ENCODE measurements at places on chromosomes 3 and 15.

GRCh38 chr3:103136621-103137020 lies 701.8 kb downstream of the ZPLD1 start:
- DNase-seq, result no peak

GRCh38 chr15:51828621-51829375 lies 655 bp upstream of the TMOD3 start:
- no peak for DNase-seq

DNA sequence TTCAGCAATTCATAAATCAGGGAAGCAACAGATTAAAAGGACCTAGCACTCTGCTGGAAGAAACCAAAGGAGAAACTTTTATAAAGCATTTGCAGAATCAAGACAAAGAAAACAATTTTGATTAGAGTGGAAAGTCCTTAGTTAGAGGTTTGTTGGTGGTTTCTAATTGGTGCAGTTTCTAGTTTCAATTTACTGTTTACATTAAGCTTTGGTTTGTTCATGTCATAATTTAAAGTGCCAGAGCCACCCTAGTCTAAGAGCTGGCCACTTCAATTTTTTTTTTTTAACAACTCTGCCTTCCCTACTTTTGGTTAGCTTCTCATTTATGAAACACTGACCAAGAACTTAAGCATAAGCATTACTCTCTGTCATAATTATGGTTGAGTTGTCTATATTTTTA lies 1428.2 kb upstream of the GBE1 start:
- no peak for DNase-seq

DNA sequence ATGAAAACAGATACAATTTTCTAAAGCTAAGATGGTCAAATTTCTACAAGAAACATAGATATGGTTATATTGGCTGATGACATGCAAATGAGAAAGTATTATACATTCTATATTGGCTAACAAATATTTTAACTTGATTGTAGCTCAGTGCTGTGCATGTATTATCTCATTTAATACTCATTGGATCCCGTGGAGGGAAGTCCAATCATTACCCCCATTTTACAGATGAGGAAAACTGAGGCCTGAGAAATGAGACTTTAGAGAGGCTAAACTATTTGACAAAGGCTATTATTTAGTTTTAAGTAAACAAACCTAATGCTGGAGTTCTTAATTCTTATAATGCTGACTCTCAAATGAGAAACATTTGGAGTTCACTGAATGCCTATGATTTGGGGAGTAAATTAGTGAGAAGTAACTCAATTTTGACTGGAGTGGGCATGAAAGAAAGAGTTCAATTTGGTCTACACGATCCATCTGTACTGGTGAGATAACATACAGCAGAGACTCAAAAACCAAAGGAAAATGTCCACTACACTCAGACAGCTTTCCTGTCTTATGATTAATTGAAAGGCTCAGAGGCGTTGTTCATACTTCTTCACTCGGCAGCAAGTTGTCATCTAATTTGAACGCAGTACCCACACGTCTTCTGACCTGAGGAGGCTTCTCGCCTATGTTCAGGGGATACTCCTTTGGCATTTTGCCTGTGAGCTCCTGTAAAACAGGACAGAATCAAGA lies 72.2 kb upstream of the LMOD3 start:
- DNase-seq, result no peak

DNA sequence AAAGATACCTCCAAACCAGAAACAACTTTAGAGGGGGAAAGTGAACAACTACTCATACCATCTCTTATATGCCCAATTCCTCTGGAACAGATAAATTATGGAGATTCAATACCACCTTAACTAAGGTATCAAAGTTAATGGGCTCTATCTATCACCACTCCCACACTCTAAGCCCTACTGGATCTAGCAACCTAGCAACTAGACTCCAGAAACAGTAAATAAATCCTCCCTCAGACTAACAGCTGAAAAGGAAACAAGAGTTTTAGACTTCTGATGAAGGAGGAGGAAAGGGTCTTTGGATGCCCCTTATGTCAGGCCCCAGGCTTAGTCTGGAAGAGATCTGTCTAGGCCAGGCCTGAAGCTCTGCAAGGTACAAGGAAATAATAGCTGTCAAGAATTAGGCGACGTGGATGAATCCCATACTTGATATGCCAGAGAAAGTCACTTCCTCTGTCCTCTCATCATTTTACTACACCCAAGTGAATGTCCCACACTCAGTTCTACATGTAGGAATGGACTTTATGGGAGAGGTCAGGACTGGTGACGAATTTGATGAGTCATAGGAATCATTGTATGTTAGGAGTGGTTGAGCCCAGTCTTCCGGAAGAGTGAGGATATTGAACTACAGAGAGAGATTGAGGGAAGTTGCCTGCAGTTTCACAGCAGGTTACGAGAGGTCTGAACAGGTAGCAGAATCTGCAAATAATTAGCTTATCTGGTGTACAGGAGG lies 113.8 kb downstream of the AKAP13 start:
- no peak for DNase-seq

DNA sequence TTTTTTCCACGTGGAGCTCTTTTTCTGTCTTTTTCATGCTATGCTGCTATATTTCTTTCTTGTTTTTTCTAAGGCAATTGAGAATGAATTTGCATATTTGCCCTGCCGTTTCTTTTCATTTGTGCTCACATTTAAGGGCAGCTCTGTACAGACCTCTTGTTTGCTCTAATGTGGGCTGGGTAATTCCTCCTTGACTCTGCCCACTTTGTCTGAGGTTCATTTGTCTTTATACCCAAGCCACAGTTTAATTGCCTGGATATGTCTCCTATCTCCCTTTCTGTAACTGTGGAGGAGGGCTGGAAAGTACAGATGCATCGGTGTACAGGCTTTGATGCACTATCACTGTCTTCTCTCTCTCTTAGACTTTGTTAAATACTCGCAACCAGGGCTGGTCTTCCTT lies 195.9 kb downstream of the EPHB1 start:
- DNase-seq, result no peak

GRCh38 chr15:63090472-63090871 lies 31.2 kb upstream of the LACTB start:
- DNase-seq, result no peak

DNA sequence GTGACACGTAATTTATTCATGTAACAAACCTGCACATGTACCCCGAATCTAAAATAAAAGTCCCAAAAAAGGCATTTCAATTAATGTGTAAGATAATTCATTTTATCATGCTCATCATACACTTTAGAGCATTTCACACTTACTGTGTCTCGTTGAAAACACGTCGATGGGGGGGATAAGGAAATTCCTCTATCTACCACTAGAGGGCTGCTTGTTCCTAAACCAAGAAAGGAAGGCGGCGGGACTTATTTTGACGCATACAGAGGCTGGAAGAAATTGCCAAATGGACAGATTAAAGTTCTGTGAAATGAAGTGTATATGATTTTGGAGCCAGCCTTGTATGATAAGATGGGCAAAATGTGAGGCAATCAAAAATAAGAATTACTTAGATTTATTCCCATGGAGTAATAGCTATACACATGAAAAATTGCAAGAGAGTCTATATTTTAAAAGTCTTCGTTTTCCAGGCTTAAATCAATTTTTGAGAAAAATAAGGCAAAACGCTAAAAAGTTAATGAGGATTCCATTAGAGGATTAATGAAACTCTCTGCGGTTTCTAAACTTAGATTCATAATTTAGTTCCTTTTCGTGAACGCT lies 346.8 kb downstream of the CNTN3 start:
- DNase-seq, result no peak

GRCh38 chr3:140761076-140761639 lies 83.3 kb downstream of the TRIM42 start:
- DNase-seq, result no peak

GRCh38 chr3:52401021-52401420 lies 43.9 kb downstream of the SEMA3G start:
- DNase-seq, result no peak

GRCh38 chr3:120341658-120342346 lies 7.4 kb downstream of the LRRC58 start:
- no peak for DNase-seq

- DNase-seq, result no peak
Observed at GRCh38 chr3:164467007-164467406, 611.3 kb downstream of the SI start.

GRCh38 chr3:187183210-187183862 lies 13.9 kb upstream of the RTP1 start:
- DNase-seq, result no peak

DNA sequence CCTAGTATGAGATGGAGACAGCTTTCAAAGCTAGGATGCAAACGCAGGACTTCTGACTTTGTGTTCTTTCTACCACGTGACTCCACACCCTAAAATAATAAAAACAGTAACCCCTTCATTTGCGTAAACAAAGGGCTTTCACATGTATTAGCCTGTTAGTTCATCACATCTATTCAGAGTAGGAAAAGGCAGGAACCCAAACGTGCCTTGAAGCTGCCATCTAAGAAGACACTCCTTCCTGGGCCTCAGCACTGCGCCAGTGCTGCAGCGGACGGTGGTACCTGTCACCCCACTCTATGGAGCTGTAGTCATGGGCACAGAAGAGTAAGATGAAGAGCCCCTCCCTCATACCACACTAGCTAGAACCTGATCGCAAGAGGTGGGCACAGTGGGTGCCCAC lies 34.3 kb downstream of the PLD1 start:
- DNase-seq, result no peak

DNA sequence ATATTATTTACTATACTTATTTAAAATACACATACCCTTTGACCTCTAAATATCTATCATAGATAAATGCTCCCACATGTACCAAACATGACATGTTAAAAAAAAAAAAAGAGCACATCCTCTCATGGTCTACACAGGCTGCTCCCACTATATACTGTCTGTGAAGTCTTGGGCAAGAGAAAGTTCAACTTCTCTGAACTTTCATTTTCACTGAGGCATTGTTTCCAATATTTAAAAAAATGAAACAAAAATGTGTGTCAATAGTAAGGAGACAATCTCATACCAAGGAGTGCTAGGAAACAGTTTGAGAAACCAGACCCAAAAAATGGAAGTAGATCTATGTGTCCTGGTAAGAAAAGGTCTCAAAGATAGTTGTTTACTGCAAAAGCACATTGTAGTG lies 29.3 kb downstream of the SLC4A7 start:
- no peak for DNase-seq

GRCh38 chr3:151008699-151009098 lies 36.2 kb upstream of the CLRN1 start:
- DNase-seq, result no peak
